Fibroblast of lung (primary cell): ENCODE measurements at places on chromosomes 3 and 15. TPM values are rescaled to one million over a fixed set of nuclear protein-coding genes. Genes with fewer than 3 reads are reported as not detected.

Gene DLEC1
- total RNA-seq = under 0.01 TPM in 2 replicates

DNA sequence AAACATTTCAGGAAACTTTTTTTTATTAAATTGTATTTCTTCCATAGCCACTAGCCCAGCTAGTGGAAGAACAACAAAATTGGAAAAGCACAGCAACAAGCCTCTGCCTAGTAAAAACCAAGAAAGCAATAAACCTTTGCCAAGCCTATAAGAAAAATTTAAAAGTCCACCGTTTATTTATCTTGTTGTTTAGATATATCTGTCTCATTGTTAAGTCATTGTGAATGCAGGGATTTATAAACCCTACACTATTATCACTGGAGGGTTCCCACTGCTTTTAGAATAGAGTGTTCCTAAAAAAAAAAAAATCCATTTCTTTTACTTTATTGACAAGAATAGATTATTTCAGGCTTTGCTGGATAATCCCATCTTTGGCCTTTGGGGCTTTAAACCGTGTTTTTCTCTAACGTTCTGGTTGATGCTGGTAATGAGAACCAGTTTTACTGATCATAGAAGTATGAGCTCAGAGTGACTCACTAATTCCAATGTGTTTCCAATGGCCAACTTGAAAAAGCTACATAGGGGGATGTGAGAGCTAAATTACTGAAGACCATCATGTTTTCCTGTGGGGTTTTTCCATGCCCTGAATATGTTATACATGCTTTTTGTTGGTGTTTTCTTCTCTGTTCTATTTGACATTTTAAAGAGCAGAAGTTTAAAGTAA, 634.1 kb downstream of the RBMS3 start:
- H3K4me1 ChIP-seq = peaks cover 3% of the 10 kb centered on the region
- H3K27me3 ChIP-seq = no peaks in the 10 kb centered on the region
- no peak overlapping the region for H3K4me3 ChIP-seq
- no peaks in the 10 kb centered on the region for H3K36me3 ChIP-seq

Gene CCDC54
- total RNA-seq = not detected in 2 replicates

- no peak overlapping the region for H3K27ac ChIP-seq
- no peaks in the 10 kb centered on the region for H3K27me3 ChIP-seq
Observed at GRCh38 chr3:162391301-162391700, 894.7 kb downstream of the OTOL1 start.

Gene EXD1
- total RNA-seq = 0.17 TPM in 1 of 2 replicates, not detected in the other

DNA sequence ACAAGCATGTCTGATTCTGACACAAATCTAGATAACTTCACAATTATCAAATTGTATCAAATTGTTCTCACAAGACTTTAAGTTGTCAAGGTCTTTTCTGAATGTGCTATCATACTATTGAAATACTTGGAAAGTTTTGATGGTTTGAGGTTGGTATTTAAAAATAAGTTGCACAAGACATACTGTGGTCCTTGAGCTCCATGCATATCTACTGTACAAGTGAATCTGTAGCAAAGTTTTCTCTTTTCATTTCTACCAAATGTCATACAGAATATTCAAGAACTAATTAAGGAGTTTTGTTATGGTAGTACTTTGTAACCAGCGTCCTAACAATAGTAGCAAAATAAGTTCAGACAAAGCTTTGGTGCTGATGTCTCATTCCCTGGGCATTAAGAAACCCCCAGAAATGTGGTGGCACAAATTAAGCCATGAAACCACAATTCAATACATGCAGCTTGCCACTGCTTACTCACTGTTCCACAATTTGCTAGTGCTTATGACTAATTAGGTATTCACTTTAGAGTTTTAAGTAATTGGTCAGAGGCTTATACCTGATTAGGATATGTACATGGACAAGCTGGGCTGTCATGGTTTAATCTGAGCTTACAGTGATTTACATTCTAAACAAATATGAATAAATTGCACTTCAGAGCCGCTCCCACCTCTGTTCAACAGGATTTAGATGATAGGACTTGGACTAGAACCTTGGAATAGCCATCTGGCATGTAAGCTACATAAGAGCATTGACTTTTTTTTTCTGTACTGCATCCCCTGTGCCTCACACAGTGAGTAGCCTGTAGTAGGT, 8.8 kb downstream of the TBC1D23 start:
- peak overlapping the region; percentile 24 for H3K4me3 ChIP-seq
- DNase-seq = peak; percentile 100
- H3K27me3 ChIP-seq = no peaks in the 10 kb centered on the region

Gene SPINK8
- not detected in 2 replicates for total RNA-seq

DNA sequence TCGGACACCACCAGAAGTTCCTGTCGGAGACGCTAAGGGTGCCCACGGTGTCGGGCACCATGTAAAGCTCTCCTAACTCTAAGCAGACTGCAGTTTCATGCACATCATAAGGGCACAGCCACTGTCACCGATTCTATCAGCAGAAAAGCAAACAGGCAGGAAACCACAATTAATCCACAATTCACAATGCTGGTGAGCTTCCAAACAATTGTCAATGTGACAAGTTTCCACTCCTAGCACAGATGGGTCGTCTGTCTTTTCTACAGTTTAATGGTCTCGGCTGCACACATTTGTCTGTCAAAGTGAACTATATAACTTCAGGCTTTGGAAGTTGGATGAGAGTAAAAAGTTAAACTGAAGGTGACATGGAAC, 8.8 kb upstream of the OCA2 start:
- no peaks in the 10 kb centered on the region for H3K4me1 ChIP-seq
- no peak for DNase-seq
- no peak overlapping the region for H3K4me3 ChIP-seq
- H3K27ac ChIP-seq = no peak overlapping the region
- peaks cover 7% of the 10 kb centered on the region for H3K36me3 ChIP-seq

- peaks cover 2% of the 10 kb centered on the region for H3K27me3 ChIP-seq
- DNase-seq = peak; percentile 43
- H3K27ac ChIP-seq = no peak overlapping the region
- no peaks in the 10 kb centered on the region for H3K4me1 ChIP-seq
Observed at GRCh38 chr3:183489455-183490210, 61.2 kb upstream of the MCF2L2 start.

GRCh38 chr3:159258934-159259333, 457.1 kb downstream of the MFSD1 start:
- H3K27me3 ChIP-seq = no peaks in the 10 kb centered on the region
- no peak for DNase-seq
- no peak overlapping the region for H3K4me3 ChIP-seq
- H3K36me3 ChIP-seq = no peaks in the 10 kb centered on the region

DNA sequence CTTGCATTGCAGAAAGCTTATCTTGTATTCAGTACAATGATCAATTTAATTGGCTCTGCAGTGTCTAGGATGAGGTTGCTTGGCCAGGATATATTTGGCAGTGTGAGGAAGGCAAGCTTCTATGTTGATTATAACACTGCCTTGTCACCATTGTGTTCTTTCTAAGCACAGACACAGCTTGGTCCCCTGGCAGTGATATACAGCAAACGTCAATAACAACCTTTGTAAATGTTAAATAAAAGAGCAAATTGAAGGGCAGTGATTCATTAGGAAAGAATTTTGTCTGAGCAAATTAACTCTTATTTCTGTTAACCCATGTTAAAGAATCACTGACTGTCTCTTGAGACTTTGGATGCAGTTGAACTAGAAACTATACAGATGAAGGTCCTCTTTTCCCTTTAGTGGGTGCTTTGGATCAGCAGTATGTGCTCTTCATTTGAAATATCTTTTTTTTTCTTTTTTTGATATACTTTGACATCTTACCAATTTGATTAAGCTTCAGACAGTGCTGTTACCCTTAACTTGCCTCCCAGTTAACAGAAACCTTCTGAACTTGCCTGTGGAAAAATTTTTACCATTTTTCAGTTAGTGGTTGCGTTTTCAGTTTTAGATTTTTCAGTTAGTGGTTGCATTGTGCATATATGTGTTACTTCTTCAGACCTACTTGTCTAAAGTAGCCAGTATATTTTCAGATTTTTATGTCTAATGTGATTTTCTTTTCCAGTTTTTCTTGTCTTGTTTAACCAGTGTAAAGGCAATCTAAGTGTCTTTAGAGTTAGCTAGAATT, 199.8 kb downstream of the TCF12 start:
- H3K27me3 ChIP-seq = no peaks in the 10 kb centered on the region
- H3K27ac ChIP-seq = no peak overlapping the region
- H3K4me3 ChIP-seq = no peak overlapping the region
- no peaks in the 10 kb centered on the region for H3K36me3 ChIP-seq

Gene PARP6
- 23.4 and 27.4 TPM in 2 replicates for total RNA-seq

GRCh38 chr15:76006136-76006778, 6.0 kb downstream of the NRG4 start:
- peaks cover 2% of the 10 kb centered on the region for H3K27me3 ChIP-seq
- H3K4me3 ChIP-seq = no peak overlapping the region
- no peaks in the 10 kb centered on the region for H3K36me3 ChIP-seq
- H3K4me1 ChIP-seq = no peaks in the 10 kb centered on the region
- peak; percentile 51 for DNase-seq
- no peak overlapping the region for H3K27ac ChIP-seq

Gene MORC1
- not detected in 2 replicates for total RNA-seq

DNA sequence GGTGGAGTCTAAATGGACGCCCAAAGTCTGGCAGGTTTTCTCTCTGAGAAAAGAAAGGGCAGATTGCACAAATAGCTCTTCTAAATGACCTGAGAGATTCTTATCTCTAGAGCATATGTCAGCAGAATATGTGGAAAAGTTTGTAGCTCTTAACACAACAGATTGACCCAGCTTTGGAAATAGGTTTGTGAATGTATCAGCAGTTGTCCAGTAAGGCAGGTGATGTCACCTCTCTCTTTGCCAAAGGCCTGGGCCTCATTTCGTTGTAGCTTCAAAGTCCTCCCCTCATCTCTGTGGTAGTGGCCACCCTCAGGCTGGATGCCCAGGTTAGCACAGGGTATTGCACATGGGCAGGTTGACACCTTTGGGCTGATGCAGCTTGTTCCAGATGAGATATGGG, 36.0 kb downstream of the PDIA5 start:
- no peaks in the 10 kb centered on the region for H3K27me3 ChIP-seq
- peaks cover 16% of the 10 kb centered on the region for H3K36me3 ChIP-seq
- H3K27ac ChIP-seq = no peak overlapping the region
- H3K4me1 ChIP-seq = peaks cover 9% of the 10 kb centered on the region
- no peak overlapping the region for H3K4me3 ChIP-seq

GRCh38 chr15:84840741-84841429, 23.7 kb downstream of the ALPK3 start:
- no peak overlapping the region for H3K4me3 ChIP-seq
- peaks cover 4% of the 10 kb centered on the region for H3K4me1 ChIP-seq
- H3K36me3 ChIP-seq = no peaks in the 10 kb centered on the region
- peak; percentile 63 for DNase-seq
- H3K27me3 ChIP-seq = peaks cover 8% of the 10 kb centered on the region
- no peak overlapping the region for H3K27ac ChIP-seq

DNA sequence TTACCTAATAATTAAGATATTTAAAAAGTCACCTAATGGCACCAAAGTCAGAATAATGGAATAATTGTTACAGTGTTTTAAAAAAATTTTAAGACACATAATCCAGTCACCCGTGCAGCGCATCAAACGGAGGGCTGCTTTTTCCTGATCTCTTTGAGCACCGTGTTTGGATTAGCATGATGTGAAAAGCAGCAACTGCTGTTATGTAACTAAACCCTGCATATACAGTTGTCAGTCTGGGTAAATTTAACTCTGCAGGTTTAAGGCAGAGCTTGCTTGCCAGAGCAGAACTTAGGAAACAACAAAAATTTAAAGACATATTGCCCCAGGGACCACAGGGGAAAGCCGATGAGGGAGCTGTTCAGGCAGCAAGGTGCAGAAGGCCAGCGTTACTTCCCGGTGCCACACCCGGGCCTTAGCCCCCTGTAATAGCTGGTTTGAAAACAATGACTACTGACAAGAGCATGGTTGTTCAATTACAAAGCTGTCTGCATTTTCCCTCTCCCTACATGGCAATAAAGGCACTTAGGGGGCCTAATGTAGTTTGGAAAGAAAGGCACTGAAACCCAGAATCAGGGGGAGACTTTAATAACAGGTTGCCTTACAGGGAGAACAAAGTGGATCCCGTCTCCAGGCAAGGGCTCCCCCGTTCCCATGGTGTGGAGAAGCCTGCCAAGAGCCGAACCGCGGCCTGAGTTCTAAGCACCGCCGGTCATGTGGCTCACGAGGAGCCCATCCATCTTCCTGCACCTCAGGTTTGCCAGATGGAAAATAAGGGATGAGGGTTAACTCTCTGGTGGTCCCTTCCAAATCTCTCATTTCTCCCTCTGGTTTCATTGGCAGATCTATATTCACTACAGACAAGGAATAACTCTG, 32.2 kb downstream of the RORA start:
- no peak for DNase-seq
- no peaks in the 10 kb centered on the region for H3K27me3 ChIP-seq
- H3K27ac ChIP-seq = no peak overlapping the region
- H3K4me1 ChIP-seq = no peaks in the 10 kb centered on the region
- no peaks in the 10 kb centered on the region for H3K36me3 ChIP-seq

DNA sequence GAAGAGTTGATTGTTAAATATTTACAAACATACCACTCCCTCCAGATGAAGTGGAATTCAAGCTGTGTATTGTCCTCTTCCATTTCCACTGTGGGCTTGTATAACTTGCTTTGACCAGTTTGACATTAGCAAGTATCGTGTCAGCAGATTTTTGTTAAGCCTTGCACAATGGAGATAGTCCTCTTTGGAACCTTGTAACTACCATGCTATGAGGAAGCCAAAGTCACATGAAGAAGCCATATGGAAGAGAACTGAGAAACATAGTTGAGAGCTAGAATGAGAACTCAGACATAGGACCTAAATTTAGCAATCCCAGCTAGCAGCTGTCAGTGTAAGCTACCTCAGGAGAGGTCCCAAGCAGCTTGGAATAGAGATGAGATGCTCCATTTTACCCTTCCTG, 889.2 kb downstream of the PDCD6IP start:
- no peak for DNase-seq
- no peaks in the 10 kb centered on the region for H3K4me1 ChIP-seq
- H3K4me3 ChIP-seq = no peak overlapping the region
- no peaks in the 10 kb centered on the region for H3K36me3 ChIP-seq

Gene LINGO1
- total RNA-seq = not detected in 2 replicates

GRCh38 chr3:152183473-152183872, 85.3 kb upstream of the MBNL1 start:
- H3K36me3 ChIP-seq = no peaks in the 10 kb centered on the region
- no peak overlapping the region for H3K27ac ChIP-seq
- H3K27me3 ChIP-seq = no peaks in the 10 kb centered on the region
- no peak overlapping the region for H3K4me3 ChIP-seq

Gene INSYN1
- 1.2 and 1.3 TPM in 2 replicates for total RNA-seq

DNA sequence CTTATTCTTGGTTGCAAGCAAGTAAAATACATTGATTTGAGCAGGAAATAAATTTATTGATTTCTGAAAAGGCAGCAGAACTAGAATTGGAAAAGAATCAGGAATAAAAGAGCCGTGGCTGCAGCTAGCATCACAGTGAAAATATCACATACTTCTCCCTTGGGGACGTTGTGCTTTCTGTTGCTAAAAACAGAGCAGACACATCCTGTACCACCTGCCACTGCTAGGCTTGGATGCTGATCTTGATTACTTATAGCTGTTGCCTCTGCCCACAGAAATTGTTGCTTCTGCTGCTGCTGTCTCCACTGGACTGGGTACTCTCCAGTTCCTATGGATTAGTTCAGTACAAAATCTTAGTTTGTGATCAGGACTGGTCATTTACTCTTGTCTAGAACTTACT, 283.8 kb downstream of the C3orf38 start:
- DNase-seq = no peak
- no peaks in the 10 kb centered on the region for H3K36me3 ChIP-seq
- H3K27ac ChIP-seq = no peak overlapping the region
- H3K4me1 ChIP-seq = no peaks in the 10 kb centered on the region
- H3K27me3 ChIP-seq = no peaks in the 10 kb centered on the region

Gene CHRNA5
- total RNA-seq = under 0.01 and 0.17 TPM in 2 replicates
